ENCODE measurements at places on chromosomes 16 and 17. TPM values are rescaled to one million over a fixed set of nuclear protein-coding genes. Genes with fewer than 3 reads are reported as not detected.

Gene GNGT2
- not detected for total RNA-seq

Gene CD68
- 15.0 TPM for total RNA-seq

Gene KRT28
- not detected for total RNA-seq

Gene KLHL10
- not detected for total RNA-seq

Gene KIF19
- total RNA-seq, result 0.12 TPM

Gene NPIPA8
- 2.5 TPM for total RNA-seq

Gene DLX4
- total RNA-seq, result not detected

Gene ATP6V0D1
- total RNA-seq, result 56.2 TPM

Data from Daoy (cell line).